Urinary bladder (tissue), 4 donors: ENCODE measurements at places on chromosomes 13 and 19. TPM values are rescaled to one million over a fixed set of nuclear protein-coding genes. Genes with fewer than 3 reads are reported as not detected.

DNA sequence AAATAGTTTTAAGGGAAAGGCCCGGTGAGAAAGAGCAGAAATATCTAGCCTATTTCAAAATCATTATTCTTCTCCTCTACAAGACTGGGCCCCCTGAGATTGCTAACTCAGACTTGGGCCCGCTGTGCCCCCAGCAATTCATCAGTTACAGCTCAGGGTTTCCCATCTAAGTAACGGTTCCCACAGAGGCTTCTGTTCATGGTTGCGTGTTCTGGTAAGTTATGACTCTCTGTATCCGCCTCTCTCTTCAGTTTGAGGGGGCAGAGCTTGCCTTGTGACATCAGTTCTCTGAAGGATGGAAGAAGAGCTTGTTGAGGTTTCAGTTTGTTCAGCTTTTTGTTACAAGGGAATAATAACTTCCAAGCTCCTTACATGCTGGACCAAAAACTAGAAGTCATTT is 11.6 kb downstream of the ZNF57 start:
- no peak for DNase-seq

- no peak for DNase-seq
These were observed 61.2 kb downstream of the RFC3 start for GRCh38 chr13:33879118-33879517.

DNA sequence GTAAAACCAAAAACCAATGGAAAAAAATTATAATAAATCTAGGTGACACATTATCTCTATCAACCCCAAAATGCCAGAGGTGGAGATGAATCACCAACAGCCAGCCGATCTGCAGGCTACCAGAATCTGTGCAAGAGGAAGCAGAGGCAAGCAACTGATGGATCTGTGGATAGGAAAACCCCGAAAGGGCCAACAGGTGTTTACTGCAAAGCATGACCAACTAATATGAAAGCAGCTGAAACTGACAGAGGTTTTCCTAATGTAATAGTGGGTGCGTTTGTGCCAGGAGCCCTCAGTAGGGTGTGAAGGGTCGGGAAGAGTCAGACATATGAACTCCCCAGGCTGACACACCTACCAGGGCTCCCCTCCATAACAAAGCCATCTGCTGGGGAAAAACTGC is 554.6 kb downstream of the RFC3 start:
- no peak for DNase-seq

The LRRC25 gene
- total RNA-seq: 2.9 TPM

The CYP2A7 gene
- total RNA-seq: not detected

DNA sequence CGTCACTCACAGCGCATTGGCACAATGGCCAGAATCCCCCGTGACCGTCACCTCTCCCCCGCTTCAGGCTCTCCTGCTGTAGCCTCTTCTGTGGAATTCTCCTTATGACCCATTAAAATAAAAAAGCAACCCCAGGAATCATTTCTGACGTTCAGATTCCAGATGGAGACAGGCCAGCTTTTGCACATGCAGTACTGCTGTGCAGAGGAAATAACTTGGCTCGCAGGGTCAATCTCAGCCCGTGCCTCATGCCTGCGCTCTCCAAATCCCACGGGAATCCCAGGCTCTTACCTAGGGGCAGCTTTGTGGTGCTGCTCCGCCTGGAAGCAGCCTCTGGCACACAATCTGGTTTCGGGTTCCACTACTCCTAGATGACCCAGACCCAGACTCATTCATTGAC is 32.7 kb upstream of the SOX1 start:
- DNase-seq: no peak

The USPL1 gene
- 31.6 TPM for total RNA-seq

DNA sequence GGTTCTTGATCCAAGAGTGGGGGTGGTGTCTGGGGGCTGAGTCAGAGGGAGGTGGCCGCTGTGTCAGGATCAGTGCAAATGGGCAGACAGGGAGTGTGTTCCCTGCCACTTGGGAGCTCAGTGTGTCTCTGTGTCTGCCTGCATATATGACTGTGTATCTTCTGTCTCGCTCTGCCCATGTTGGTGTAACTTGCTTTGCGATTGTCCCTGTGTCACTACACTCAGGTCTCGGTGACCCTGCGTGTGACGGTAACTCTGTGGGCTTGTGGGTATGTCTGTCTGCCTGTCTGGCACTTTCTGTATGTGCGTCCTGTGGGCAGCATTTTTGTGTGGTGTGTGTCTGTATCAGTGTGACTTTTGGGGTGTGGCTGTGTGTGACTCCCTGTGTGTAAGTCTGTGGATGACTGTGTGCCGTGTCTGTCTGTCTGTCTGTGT is 8.2 kb upstream of the ERFL start:
- no peak for DNase-seq

DNA sequence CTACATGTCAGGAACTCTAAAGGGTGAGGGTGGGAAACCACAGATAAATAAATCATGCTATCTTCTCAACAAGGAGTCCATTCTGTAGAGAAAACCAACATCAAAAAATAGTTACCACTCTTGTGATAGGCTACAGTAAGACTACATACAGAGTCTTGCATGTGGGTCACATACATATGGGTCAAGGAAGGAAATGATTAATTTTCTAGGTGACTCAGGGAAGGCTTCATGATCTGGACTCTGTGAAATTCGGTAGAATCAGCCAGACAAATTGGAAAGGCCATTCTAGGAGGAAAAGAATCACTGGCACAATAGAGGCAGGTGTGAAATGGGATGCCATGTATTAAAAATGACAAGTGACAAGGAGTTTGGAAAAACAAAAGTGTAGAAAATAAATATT is 638.9 kb downstream of the LIG4 start:
- DNase-seq: no peak

The TMEM59L gene
- total RNA-seq: 3.9 TPM

GRCh38 chr13:50643060-50643459 is 200.4 kb downstream of the DLEU7 start:
- no peak for DNase-seq

DNA sequence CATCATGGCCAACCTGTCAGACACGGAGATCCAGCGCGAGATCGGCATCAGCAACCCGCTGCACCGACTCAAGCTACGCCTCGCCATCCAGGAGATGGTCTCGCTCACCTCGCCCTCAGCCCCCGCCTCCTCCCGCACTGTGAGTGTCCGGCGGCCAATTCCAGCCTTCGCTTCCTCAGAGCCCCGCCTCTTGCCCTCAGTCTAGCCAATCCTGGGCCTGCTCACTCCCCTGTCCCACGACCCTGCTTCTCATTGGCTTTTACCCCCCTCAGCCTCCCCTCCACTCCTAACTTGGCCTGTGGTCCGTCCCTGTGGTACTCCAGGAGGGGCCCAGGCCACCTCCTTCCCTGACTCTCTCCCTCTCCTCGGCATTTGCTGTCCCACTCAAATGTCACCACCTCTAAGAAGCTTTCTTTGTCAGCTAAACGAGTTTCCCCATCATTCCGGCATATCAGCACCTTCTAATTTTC is 12.3 kb downstream of the HRC start:
- peak; percentile 77 for DNase-seq

- no peak for DNase-seq
These were observed 1.4 kb downstream of the SIAH3 start for GRCh38 chr13:45850027-45850613.

DNA sequence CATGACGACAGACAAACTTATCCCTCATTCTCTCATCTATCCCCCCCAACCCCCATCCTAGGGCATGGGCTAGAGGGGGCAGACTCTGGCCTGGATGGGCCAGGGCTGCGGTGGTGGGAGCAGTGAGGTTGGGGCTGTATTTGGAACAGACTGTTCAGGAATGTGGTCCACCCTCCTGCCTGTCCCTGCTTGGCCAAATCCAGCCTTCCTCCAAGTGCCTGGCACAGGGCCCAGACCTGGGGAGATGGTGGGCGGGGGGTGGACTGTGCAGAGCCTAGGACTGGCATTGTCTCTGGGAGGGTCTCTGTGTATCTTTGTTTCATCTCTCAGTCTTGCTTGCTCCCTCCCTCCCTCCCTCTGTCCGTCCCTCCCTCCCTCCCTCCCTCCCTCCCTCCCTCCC is 14.2 kb downstream of the EGLN2 start:
- no peak for DNase-seq

DNA sequence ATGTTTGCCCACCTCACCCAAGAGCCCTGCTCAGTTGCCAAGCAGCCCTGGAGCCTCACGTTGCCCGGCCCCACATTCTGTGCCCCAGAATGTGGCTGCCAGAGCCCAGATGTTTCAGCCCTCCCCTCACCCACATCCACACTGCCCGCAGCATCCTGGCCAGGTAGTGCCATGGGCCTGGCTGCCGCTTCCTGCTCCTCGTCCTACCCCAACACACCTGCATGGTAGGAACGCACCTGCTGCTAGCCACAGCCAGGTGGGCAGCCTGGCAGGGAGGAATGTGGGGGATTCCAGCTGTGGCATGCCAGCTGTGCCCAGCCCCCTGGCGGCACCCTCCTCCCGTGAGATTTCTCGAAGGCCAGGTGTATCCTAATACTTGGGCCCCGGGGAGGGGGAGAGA is 7.5 kb upstream of the NFIX start:
- DNase-seq: no peak

- DNase-seq: no peak
These were observed 437.0 kb downstream of the SUCLA2 start for GRCh38 chr13:47564041-47564440.

The LGALS4 gene
- 1.7 TPM for total RNA-seq

The NBEA gene
- total RNA-seq: 84.3 TPM

The SBK2 gene
- total RNA-seq: not detected

The POSTN gene
- 1,032 TPM for total RNA-seq

The CGB2 gene
- total RNA-seq: not detected

The CEACAM16 gene
- not detected for total RNA-seq

DNA sequence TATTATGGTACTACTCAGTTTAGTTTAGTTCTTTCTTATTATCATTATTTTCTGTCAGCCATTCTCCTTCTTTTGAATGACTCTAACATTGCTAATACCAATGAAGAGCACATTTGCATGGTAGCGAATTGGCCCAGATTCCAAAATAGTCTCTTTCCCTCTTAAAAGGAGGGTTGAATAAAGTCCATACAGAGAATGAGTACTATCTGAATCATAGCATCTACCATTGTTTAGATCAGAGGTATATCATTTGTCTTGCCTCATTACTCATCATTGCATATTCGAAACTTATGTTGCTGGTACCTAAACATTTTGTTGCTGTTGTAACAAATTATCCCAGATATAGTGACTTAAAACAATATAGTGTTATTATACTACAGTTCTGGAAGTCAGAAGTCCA is 1235.3 kb upstream of the ATXN8OS start:
- DNase-seq: no peak

DNA sequence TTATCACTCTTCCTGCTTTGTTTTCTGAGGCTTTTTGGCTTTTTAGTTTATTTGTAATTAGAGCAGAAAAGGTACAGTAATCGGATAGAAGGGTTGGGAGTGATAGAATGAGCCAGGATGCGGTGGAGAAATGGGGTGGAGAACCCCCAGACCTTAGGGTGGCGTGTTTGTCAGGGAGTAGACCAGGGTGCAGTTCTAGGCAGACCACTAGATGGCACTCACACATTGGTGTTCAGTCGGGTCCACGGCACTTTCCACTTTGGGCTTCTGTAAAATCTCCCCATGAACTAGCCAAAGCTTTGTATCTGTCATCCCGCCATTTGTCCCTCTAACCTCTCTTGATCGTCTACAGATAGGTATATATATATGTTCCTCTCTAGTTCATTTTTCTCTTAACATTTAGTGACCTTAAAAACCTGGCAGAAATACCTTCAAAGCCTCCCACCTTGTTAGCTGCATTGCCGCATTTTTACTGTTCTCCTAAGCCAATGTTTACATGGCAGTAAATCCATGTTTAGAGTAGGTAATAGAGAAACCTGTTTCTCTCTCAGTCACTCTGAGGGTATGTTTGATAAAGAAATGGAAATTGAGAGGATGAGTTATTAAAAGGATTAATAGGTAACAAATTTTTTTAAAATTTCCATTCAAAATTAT is 154.9 kb downstream of the TM9SF2 start:
- peak; percentile 31 for DNase-seq
